ENCODE measurements at places on chromosomes 3 and 15.

- H3K4me1 ChIP-seq: peaks cover 11% of the 10 kb centered on the region
- H3K27me3 ChIP-seq: no peaks in the 10 kb centered on the region
- peak; percentile 55 for DNase-seq
- no peak overlapping the region for H3K4me3 ChIP-seq
- no peak overlapping the region for H3K27ac ChIP-seq
Measured at GRCh38 chr3:15102256-15102655, 3.3 kb upstream of the RBSN start.

- no peaks in the 10 kb centered on the region for H3K36me3 ChIP-seq
- H3K4me1 ChIP-seq: peaks cover 16% of the 10 kb centered on the region
- H3K27ac ChIP-seq: no peak overlapping the region
- H3K27me3 ChIP-seq: no peaks in the 10 kb centered on the region
Measured at GRCh38 chr3:61568127-61568526, 6.8 kb downstream of the PTPRG start.

DNA sequence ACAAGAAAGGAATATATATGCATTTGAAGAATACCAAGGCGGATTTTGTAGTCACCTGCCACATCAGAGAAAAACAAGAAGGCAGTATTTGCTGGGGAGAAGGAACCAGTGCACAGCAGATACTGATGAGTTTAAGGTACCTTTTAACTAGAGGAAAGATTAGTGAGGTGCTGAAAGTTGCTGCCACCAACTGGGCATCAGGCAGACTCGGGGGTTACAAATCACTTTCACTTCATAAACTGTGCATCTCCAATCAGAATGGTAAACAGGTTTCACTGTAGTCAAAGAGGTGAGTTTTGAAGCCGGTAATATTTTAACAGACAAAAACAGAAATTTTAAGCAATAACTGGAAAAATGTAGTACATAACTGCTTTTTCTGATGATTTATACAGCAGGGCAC lies 4.1 kb downstream of the FBN1 start:
- no peaks in the 10 kb centered on the region for H3K27me3 ChIP-seq
- peak; percentile 36 for DNase-seq
- no peak overlapping the region for H3K27ac ChIP-seq
- H3K4me3 ChIP-seq: no peak overlapping the region
- no peaks in the 10 kb centered on the region for H3K36me3 ChIP-seq
- peaks cover 8% of the 10 kb centered on the region for H3K4me1 ChIP-seq

GRCh38 chr15:70424937-70425411 lies 327.3 kb upstream of the TLE3 start:
- no peak overlapping the region for H3K4me3 ChIP-seq
- no peaks in the 10 kb centered on the region for H3K36me3 ChIP-seq
- H3K4me1 ChIP-seq: peaks cover 8% of the 10 kb centered on the region
- H3K27me3 ChIP-seq: no peaks in the 10 kb centered on the region
- no peak overlapping the region for H3K27ac ChIP-seq

GRCh38 chr3:171660188-171660587 lies 150.1 kb downstream of the PLD1 start:
- DNase-seq: no peak
- H3K4me3 ChIP-seq: no peak overlapping the region
- H3K36me3 ChIP-seq: no peaks in the 10 kb centered on the region
- no peaks in the 10 kb centered on the region for H3K4me1 ChIP-seq

DNA sequence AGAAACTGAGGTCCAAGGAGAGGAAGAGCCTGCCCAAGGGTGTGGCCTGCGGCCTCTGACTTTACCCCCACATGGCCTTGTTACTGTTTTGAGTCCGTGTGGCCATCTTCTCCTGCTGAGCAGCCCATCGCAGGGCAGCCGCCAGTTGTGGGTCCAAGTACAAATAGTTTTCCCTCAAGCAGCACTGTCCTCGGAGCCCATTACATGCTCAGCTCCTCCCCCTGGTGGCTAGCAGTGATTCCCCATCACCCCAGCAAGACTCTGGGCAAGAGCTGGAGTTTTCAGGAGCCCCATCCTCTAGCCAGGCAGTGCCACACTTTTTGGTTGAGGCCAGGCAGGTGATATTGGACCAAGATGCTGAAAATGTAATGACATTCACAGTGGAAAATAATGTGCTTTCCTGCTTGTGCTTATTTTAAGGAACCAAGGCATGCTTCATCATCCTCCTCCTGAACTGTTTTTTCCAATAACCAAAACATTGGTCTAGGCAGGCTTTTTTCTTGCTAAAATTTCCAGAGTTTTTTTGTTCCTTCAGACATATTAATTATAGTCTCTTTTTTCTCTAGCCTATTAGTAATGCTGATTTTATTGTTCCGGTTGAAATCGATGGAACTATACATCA lies 23.2 kb upstream of the VILL start:
- peak; percentile 73 for DNase-seq
- H3K36me3 ChIP-seq: peaks cover 3% of the 10 kb centered on the region
- no peaks in the 10 kb centered on the region for H3K27me3 ChIP-seq
- H3K4me3 ChIP-seq: no peak overlapping the region

- DNase-seq: peak; percentile 67
- H3K36me3 ChIP-seq: no peaks in the 10 kb centered on the region
- H3K27ac ChIP-seq: peak overlapping the region; percentile 60
- peaks cover 38% of the 10 kb centered on the region for H3K4me1 ChIP-seq
Measured at GRCh38 chr3:15305359-15305844, 27.0 kb downstream of the SH3BP5 start.

GRCh38 chr15:60374209-60374608 lies 23.6 kb downstream of the ANXA2 start:
- H3K36me3 ChIP-seq: no peaks in the 10 kb centered on the region
- H3K27ac ChIP-seq: peak overlapping the region; percentile 43
- DNase-seq: no peak
- H3K4me1 ChIP-seq: peaks cover 23% of the 10 kb centered on the region
- H3K27me3 ChIP-seq: no peaks in the 10 kb centered on the region

GRCh38 chr3:21936207-21936606 lies 185.2 kb upstream of the ZNF385D start:
- H3K36me3 ChIP-seq: no peaks in the 10 kb centered on the region
- DNase-seq: no peak
- H3K27me3 ChIP-seq: no peaks in the 10 kb centered on the region
- no peak overlapping the region for H3K27ac ChIP-seq
- no peaks in the 10 kb centered on the region for H3K4me1 ChIP-seq

DNA sequence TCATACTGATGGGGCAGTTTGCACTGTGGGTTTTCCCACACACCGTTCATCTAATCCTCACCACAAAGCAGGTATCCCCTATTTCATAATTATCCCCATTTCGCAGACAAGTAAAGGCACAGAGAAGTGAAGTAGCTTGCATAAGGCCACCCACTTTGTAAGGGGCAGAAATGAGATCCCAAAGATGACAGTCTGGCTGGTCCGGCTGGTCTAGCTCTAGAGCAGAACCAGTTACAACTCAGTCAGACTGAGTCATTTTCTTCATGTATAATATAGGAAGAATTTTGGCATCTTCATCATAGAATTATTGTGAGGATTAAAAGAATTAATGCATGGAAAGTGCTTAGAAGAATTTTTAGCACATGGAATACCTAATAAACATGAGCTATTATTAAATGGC lies 10.6 kb downstream of the RBP1 start:
- no peak overlapping the region for H3K27ac ChIP-seq
- no peak overlapping the region for H3K4me3 ChIP-seq
- no peaks in the 10 kb centered on the region for H3K36me3 ChIP-seq
- H3K27me3 ChIP-seq: no peaks in the 10 kb centered on the region
- no peak for DNase-seq
- peaks cover 3% of the 10 kb centered on the region for H3K4me1 ChIP-seq

DNA sequence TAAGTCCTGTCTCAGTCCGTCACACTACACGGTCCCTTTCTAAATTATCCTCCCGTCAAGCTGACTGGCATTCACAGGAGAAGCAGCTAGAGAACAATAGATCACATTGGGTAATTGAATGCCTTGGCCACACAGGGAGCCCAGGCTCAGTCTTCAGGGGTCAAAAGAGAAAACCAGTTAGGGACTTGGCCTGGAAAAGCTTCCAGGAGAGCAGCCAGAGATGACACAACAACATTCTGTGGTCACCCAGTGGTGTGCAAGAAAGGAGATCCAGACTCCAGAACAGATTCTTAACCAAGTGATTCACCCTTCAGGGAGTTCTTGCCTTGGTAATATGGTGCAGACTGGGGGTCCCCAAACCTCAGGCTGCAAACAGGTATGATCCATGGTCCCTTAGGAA lies 15.9 kb downstream of the ARHGAP31 start:
- H3K4me3 ChIP-seq: no peak overlapping the region
- H3K27ac ChIP-seq: no peak overlapping the region
- no peak for DNase-seq
- H3K27me3 ChIP-seq: no peaks in the 10 kb centered on the region
- no peaks in the 10 kb centered on the region for H3K4me1 ChIP-seq

GRCh38 chr3:124107104-124107890 lies 115.4 kb upstream of the ROPN1 start:
- H3K4me1 ChIP-seq: peaks cover 8% of the 10 kb centered on the region
- no peak for DNase-seq
- H3K27me3 ChIP-seq: no peaks in the 10 kb centered on the region
- H3K27ac ChIP-seq: no peak overlapping the region

DNA sequence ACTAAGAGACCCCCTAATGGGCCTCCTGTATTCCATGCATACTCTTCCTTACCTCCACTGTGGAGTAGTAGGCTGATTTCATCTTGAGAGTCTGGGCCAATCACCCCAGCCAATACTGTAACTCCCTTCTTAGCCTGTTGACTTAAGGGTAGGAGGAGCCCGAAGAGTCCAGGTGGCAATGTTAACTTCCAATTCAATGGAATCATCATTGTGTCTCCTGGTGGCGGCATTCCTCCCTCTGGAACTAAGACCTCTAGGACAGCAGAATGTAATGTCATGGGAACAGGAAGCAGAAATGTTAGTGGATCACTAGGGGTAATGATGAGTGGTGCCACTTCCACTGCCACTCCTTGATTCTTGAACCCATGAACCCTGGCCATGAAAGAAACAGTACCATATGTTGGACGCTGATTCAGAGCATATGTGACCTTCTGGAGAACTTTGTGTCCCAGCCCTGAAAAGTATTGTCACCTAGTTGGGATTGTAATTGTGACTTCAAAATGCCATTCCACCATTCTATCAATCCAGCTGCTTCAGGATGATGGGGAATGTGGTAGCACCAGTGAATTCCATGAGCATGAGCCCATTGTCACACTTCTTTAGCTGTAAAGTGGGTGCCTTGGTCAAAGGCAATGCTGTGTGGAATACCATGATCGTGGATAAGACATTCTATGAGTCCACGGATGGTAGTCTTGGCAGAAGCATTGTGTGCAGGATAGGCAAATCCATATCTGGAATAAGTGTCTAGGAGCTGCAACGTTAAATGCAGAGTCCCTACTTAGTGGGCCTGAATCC lies 24.9 kb downstream of the NAALADL2 start:
- no peaks in the 10 kb centered on the region for H3K36me3 ChIP-seq
- no peak overlapping the region for H3K4me3 ChIP-seq
- no peaks in the 10 kb centered on the region for H3K27me3 ChIP-seq
- DNase-seq: no peak
- H3K27ac ChIP-seq: no peak overlapping the region

- peaks cover 28% of the 10 kb centered on the region for H3K4me1 ChIP-seq
- H3K4me3 ChIP-seq: no peak overlapping the region
- no peaks in the 10 kb centered on the region for H3K36me3 ChIP-seq
- no peaks in the 10 kb centered on the region for H3K27me3 ChIP-seq
- peak overlapping the region; percentile 70 for H3K27ac ChIP-seq
Measured at GRCh38 chr3:129686941-129687340, 80.5 kb upstream of the PLXND1 start.

DNA sequence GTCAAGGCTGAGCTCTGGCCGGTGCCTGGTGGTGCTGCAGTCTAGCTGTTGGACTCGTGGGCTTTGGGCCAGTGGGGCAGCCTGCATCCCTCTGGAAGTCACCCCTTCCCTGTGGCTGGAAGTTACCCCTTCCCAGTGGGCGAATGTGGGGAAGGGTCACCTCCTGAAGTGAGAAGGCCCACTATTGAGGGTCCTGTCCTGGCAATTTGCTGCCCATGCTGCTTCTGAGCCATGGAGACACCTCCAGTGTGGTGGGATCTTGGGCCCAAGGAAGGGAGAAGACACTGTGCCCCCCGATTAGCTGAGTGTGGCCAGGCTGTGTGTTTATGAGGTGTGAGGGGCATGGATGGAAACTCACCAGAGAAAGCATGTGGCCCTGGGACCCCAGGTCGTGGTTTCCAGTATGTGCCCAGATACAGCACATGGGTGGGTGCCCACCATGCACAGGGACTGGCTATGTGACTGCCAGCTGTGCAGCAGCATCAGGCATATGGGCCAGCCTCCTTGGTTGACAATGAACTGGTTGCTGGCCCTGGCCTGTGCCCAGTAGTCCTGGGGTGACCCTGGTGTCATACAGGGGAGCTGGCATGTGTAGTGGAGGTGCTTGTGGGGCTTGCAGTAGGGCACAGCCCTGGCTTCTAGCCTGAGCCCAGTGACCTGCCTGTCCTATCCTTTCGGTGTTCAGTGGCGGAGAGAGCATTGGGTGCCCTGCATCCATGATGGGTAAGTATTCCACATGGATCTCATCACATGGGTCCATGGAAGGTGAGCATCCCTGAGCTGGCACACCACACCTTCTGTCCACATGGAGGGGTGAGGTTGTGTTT lies 221.2 kb downstream of the SNRPN start:
- H3K27ac ChIP-seq: no peak overlapping the region
- H3K4me1 ChIP-seq: no peaks in the 10 kb centered on the region
- H3K4me3 ChIP-seq: no peak overlapping the region
- no peaks in the 10 kb centered on the region for H3K36me3 ChIP-seq
- DNase-seq: peak; percentile 7

- H3K27ac ChIP-seq: no peak overlapping the region
- no peaks in the 10 kb centered on the region for H3K36me3 ChIP-seq
- no peak overlapping the region for H3K4me3 ChIP-seq
- H3K4me1 ChIP-seq: no peaks in the 10 kb centered on the region
- no peak for DNase-seq
Measured at GRCh38 chr3:121330634-121331033, 215.2 kb downstream of the POLQ start.

DNA sequence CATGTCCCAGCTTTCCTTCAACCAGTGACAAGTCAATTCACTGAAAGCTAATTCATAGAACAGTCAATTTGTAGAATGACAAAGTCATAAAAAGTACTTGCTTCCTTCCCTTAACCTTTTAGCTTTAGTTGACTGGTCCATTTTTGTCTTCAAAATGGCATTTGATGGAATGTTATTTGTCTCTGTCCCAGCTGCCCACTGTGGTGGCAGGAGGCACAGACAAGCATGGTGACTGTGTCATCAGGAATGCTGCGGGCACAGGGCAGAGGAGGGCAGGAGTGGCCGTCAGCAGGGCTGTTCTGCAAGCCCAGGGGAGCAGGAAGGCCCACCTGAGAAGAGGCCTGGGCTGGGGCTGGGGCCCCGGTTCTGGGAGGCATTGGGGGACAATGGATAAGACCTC lies 10.0 kb downstream of the IQSEC1 start:
- H3K27ac ChIP-seq: no peak overlapping the region
- no peaks in the 10 kb centered on the region for H3K27me3 ChIP-seq
- no peak overlapping the region for H3K4me3 ChIP-seq
- H3K4me1 ChIP-seq: no peaks in the 10 kb centered on the region
- no peaks in the 10 kb centered on the region for H3K36me3 ChIP-seq

- no peak overlapping the region for H3K4me3 ChIP-seq
- no peaks in the 10 kb centered on the region for H3K4me1 ChIP-seq
- H3K27me3 ChIP-seq: no peaks in the 10 kb centered on the region
Measured at GRCh38 chr3:158845765-158846350, 44.0 kb downstream of the MFSD1 start.

Data from testis (tissue), 5 donors.